ENCODE measurements at places on chromosomes 7 and 10.

- no peak for DNase-seq
Observed at GRCh38 chr7:36896956-36897590, 172.8 kb upstream of the AOAH start.

DNA sequence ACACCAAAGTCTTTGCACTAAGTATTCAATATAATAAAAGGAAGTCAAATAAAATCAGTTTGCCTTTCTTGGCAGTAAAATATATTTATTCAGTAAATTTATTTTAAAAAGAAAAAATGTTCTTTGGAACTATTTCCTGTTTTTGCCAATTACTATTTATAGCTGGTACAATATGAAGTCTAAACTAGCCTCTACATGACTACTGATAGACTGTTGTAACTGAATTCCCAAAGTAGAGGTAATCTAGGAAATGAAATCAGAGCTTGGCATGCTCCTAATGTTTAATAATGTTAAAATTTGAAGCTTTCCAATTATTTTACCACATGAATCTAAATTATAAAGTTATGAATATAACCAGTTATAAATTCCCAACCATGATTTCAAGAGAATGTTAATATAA, 385.5 kb downstream of the SEMA3D start:
- no peak for DNase-seq

- DNase-seq = peak; percentile 81
Observed at GRCh38 chr10:104333032-104333727, 5.1 kb downstream of the ITPRIP start.

DNA sequence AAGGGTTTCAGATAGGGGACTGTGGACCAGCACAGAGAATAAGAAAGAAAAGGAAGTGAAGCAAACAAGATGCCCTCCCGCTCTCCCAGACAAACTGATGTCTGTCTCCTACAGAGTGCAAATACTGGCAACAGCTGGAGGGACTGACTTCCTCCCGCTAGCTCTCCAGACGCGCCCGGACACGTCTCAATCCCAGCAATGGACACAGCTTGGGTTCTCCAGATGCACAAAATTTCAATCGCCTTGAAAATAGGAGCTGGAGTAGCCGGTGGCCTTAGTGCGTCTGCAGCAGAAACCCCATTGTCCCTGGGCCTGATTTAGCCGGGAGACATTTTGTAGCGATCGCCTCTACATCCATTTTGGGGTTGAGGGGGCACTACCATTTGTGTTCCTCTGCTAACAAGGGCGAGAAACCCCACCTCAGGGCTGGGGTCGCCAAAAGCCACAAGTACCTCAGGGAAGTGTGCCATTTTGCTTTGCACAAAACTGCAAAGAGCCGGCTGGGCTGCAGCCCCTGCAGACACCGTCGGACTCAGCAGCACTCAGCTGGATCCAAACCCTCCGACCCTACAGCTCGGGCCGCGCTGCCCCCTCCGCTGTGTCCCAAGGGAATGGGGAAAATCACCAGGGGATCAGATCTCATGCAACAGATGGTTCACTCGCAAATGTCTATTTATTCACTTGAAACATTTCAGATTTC, 5.9 kb downstream of the CPA2 start:
- DNase-seq = no peak

DNA sequence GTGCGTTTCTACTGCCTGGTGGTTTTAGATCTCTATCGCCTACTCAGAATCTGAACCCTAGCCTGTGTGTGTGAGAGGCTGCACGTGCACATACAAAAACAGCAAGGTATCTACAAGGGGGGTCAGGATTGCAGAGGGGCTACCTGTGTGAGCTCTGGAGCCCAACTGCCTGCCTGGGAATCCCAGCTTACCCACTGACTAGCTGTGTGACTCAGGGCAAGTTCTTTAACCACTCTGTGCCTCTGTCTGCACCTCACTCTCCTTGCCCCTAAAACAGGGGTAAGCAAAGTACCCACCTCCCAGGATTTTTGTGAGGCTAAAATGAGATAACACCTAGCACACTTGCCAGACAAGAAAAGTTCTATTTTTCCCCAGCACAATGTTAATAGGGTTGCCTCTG, 32.5 kb downstream of the DLG5 start:
- DNase-seq = no peak

DNA sequence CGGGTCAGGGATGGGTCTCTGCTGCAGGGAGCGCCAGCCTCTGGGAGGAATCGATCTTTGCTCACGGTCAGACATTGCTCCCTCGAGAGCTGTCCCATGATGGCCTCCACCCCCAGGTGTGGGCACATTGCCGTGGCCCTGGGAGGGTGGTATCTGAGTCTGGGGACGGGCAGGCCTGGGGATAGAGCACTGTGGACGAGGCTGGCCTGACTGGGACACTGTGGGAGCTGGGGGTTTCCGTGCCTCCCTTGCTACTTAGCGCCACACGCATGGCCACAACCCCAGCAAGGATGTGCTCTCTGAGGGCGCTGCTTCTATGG, 55.7 kb downstream of the JAKMIP3 start:
- no peak for DNase-seq

GRCh38 chr10:115829521-115830205, 443.3 kb downstream of the GFRA1 start:
- no peak for DNase-seq

DNA sequence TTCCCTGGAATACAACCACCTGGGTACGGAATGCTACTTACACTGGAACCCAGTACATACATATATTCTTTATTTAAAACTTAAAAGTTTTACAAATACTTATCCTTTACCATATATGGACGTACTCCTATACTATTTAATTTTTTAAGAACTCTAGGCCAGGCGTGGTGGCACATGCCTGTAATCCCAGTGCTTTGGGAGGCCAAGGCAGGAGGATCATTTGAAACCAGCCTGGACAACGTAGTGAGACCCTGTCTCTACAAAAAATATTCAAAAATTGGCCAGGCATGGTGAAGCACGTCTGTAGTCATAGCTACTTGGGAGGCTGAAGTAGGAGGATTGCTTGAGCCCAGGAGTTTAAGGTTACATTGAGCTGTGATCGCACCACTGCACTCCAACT, 2.0 kb downstream of the RBM28 start:
- no peak for DNase-seq

DNA sequence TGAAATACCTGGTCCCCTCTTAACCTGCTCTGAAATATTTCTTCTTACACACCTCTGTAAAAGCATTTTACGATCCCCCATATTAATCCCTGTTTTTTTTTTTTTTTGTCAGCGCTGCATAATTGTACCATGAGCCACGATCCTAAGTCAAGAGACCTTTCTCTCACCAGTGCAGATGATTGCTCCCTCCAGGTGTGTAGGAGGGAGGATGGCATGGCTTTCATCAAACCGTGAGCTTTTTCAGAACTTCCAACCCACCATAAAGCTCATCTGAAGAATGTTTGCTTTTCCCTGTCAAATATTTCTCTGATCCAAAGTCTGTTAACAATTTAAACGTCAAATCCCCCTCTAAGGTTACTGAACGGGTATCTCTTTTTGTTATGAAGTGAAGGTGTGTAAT, 28.2 kb upstream of the SEPHS1 start:
- DNase-seq = no peak

DNA sequence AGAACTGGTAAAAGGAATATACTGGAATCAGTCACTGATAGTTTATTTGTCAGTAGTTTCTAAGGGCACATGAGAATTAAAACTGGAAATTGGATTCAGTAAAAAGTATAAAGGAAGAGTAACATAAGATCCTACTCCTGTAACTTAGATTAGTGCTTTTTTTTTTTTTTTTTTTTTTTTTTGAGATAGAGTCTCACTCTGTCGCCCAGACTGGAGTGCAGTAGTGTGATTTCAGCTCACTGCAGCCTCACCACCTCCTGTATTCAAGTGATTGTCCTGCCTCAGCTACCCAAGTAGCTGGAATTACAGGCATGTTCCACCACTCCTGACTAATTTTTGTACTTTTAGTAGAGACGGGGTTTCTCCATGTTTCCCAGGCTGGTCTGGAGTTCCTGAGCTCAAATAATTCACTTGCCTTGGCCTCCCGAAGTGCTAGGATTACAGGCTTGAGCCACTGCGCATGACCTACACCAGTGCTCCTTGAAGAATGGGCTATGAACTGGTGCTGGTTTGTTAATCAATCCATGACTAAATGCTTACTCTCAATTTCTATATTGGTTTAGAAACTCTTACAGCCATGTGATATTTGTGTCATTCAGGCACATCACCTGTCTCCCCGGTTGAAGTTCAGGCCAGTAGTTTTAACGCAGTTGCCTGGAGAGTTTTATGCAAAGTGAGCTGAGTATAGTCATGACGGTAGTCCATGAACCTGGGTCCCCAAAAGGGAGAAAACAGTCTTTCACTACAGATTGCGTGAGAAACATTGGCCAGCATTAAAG, 65.0 kb downstream of the ZEB1 start:
- no peak for DNase-seq

- no peak for DNase-seq
Observed at GRCh38 chr7:2025188-2025587, 207.6 kb downstream of the MAD1L1 start.

DNA sequence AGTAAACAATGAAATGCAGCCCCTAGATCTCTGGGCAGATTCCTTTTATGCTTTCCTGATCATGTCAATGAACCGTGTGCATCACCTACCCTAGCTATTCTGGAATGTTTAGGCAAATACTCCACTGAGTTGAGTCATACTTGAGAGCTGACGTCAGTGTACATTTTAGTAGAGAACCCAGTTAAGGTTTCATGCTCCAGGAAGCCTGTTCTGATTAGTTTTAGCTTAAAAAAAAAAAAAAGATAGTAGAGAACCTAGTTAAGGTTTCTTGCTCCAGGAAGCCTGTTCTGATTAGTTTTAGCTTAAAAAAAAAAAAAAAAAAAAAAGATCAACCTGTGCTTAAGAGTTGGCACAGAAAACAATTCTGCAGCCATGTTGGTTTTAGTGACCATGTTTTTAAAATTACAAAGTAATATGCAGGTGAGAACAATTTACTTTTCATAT, 3.7 kb upstream of the MCU start:
- no peak for DNase-seq

DNA sequence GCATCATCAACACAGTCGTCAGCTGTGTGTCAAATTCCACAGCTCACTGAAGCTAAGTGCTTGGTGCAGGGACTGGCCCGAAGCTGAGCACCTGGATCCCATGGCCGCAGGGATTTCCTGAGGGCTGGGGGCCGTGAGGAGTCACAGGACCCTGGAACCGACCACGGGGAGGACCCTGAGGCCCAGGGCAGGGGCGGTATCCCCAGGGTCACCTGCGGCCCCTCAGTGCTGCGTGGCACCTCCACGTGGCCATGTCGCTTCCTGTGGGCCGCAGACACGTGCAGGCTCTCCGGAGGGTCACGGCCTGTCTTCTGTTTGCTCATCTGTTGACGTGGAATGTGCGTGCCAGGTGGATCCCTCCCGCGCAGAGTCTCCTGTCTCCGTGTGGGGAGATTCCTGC, 53.4 kb downstream of the NKX6-2 start:
- no peak for DNase-seq

- no peak for DNase-seq
Observed at GRCh38 chr10:123391275-123392028, 237.2 kb downstream of the BUB3 start.

- no peak for DNase-seq
Observed at GRCh38 chr7:2972835-2973161, 70.9 kb downstream of the CARD11 start.
